Hepatic stellate cell (primary cell): ENCODE measurements at places on chromosomes 7 and 10.

- peak; percentile 82 for DNase-seq
Measured at GRCh38 chr7:101924171-101924570, 106.7 kb downstream of the CUX1 start.

GRCh38 chr7:125504848-125505247 is 575.2 kb upstream of the POT1 start:
- no peak for DNase-seq

GRCh38 chr7:140008755-140009610 is 53.8 kb downstream of the PARP12 start:
- no peak for DNase-seq

DNA sequence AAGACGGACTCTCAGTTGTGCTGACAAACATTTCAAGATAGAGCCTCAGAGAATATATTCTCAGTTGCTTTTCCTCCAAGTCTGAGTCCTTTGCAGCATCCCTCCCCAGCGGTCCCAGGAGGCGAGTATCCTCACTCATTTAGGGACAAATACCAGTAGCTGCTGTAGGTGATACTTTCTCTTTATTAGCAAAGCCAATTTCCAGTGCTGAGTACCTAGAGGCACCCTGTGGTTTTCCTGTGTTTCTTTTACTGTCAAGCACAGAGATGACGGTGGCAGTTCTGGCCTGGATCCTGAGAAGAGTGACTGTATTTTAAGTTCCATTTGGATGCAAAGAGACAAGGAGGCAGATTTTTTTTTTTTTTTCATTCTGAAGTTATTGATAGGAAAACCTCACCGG is 1058.4 kb downstream of the SORCS3 start:
- DNase-seq, result no peak

DNA sequence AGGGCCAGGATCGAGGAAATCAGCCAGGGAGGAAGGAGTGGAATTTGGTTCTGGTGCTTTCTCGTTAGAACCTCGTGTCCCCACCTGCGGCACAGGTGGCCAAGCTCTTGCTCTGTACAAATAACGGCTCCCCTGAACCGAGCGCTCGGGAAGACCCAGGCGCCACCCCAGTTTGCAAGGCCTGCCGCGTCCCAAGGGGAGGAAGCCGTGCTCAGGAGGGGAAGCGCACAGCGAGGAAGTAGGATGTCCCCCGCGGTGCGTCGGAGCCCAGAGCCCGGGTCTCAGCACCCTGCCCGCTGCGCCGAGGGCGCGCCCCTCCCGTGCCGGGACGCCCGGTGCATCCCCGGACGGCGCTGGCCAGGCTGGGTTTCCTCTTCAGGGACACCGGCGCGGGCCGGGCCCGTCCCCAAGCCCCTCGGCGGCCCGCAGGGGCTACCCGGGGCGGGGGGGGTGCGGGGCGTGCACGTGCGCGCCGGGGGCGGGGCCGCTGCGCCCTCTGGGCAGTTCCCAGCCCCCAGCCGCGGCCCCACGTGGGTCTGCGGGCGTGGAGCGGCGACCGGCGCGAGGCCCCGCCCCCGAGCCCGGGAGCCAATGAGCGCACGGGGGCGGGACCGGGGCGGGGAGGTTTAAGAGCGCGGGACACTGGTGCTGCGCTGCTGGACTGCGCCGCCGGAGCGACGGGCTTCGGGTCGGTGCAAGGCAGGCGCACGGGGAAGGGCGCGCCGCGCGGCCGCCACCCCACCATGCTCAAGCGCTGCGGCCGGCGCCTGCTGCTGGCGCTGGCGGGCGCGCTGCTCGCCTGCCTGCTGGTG is at the start of gene LFNG:
TSS of gene LFNG (plus strand) at position 656 of the 812 bp plus-strand sequence. CDS start at position 744, 88 bp downstream.
- peak; percentile 98 for DNase-seq

DNA sequence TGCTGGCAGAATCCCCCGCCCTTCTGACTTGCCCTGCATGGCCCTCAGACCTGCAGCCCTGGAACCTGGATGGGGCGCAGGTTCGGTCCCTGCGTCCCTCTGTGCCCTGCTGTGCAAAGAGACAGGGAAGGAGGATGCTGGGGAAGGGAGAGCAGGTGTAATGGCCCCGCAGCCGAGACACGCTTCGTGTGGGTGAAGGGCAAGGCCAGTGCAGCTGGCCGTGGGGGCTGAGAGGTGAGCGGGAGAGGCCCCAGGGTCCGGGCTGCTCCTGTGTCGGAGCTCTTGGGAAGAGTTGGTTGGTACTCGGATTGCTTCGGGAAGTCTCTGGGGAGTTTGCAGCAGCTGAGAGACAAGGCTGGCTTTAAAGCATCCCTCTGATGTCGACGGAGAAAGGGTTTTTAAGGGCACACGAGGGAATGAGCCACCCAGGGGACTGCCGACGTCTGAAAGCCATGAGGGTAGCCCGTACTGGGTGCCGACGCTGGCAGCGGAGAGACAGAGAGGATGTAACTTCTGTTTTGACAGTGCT is 6.5 kb downstream of the ELFN1 start:
- DNase-seq, result no peak

DNA sequence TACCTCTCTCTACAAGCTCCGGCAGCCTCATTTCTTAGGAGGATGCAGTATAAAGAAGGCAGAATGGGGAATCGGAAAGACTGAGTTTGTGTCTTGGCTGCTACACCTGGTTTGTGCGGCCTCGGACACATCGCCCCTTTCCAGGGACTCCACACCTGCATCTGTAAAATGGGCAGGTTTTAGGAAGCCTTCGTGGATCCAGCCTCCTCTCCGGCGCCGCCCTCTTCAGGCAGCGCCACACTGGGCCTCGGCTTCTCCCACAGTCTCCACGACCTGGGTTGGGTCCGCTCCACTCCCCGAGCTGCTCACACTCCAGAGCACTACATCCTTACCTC is 341 bp downstream of the GOT1 start:
- DNase-seq, result no peak

DNA sequence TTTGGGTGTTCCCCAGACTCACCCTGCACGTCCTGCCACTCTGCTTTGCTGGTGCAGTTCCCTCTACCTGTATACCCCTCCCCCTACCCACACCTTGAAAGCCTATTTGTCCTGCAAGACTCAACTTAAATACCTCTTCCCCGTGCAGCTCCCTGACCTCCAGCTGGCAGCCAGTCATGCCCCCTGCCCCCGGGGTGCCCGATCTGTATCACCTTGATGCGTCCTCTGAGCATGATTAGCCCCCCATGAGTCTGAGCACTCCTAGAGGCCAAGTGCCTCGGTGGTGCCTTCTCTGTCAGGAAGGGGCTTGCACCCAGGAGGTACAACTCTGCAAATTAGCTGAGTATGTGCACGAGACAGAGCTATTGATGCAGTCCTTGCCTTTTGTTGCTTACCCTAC is 95.1 kb downstream of the RGS10 start:
- no peak for DNase-seq

DNA sequence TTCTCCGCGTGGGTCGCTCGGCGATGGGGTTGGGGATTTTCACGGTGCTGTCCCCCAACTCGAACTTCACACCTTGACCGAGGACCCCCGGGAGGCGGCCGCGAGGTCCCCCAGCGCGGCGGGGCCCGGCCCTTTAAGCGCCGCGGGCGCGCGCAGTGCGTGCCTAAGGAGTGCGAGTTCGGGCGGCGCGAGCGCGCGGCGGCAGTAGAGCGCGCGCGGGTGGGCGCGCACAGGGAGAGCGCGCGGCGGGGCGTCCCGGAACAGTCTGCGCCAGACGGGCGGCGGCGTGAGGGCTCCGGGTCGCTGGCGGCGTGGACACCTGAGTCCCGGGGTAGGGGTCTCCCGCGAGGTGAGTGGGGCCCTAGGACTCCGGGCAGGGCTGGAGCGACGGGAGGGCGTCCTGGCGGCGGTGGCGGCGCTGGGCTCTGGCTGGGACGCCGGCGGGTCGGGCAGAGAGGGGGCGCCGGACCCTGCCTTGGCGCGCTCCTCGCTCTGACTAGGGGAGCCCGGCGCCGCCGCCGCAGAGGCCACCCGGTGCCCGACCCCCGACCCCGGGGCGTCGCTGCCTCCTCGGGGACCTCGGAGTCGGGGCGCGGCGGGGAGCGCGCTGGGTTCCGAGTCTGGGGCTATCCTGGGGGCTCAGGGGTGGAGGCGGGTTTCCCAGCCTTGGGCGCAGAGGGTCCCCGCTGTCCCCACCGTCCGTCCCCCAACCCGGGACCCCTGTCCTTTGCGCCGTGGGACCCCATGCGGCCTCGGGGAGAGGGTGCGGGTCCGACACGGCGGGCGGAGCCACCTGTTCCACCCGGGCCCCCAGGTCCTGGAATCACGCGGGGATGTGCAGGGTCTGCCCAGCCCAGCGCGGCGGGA is at the start of gene PROSER2:
TSS of gene PROSER2 (plus strand) at position 235 of the 867 bp plus-strand sequence. CDS start 28,722 bp downstream, outside the sequence.
- DNase-seq, result peak; percentile 26

- no peak for DNase-seq
Measured at GRCh38 chr7:111685349-111685748, 123.1 kb upstream of the IMMP2L start.

DNA sequence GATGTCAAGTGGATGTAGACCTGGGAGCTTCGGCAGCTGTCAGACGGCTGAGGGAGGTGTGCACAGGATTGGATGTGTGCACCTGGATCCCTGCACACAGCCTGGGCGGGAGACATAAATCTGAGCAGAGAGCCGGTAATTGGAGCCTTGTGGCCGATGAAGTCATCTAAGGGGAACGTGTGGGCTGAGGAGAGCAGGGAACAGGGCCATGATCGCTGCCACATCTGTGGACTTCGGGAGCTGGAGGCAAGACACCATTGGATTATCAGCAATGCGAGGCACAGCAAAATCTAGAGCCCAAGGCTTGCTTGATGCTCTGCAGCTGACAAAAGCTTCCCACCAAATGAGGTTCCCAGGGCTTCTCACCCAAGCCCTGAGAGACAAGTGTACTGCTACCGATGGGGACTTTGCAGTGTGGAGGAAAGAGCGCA is 147.7 kb downstream of the PTPN20 start:
- DNase-seq, result no peak

GRCh38 chr7:117993377-117994003 is 120.2 kb upstream of the CTTNBP2 start:
- peak; percentile 14 for DNase-seq

DNA sequence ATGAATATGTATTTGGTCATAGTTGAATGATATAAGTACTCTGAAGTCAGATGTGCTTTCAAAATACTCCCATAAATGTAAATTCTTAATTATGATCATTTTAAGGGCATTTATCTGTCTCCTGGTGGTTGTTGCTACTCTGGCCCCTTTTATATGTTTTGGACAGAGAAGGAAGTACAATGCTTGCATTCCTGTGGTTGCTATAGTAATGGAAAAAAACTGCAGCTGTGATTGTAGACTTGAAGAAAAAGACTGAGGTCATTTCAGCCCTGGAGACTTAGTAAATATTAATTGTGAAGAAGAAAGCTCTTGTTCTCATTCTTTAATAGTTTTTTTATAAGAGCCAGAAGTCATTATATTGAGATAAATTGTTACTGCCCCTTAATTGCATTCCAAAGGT is 70.2 kb upstream of the FERD3L start:
- DNase-seq, result peak; percentile 17

- DNase-seq, result no peak
Measured at GRCh38 chr7:2956076-2956475, 87.6 kb downstream of the CARD11 start.

DNA sequence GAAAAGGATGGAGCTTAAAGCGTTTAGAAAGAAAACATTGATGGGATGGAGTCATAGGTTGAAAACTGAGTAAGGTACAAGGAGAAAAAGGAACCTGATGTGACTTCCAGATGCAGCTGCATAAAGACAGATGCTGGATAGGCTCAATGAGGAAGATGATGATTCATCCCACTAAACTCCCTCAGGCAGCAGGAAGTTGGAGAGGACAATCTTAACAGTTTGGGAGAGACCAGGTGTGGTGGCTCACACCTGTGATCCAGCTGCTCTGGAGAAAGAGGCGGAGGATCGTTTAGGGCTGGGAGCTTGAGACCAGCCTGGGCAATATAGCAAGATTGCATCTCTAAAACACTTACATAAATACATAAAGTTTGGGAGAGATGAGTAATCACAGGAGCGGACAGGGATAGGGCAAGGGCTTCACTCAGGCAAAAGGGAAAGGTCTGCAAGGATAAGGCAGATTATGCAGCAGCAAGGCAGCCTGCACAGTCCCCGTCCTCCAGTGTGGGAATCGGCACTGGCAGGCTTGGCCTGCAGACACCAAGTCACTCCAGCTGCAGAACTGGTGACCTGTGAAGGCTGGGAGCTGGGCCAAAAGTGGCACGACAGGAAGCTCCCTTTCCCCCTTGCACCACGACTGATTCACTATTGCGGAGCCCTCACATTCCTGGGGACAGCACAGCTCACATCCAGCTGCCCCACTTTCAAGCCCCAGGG is 438.5 kb downstream of the GRID1 start:
- DNase-seq, result no peak

GRCh38 chr7:26073041-26073440 is 79.0 kb upstream of the NFE2L3 start:
- no peak for DNase-seq

DNA sequence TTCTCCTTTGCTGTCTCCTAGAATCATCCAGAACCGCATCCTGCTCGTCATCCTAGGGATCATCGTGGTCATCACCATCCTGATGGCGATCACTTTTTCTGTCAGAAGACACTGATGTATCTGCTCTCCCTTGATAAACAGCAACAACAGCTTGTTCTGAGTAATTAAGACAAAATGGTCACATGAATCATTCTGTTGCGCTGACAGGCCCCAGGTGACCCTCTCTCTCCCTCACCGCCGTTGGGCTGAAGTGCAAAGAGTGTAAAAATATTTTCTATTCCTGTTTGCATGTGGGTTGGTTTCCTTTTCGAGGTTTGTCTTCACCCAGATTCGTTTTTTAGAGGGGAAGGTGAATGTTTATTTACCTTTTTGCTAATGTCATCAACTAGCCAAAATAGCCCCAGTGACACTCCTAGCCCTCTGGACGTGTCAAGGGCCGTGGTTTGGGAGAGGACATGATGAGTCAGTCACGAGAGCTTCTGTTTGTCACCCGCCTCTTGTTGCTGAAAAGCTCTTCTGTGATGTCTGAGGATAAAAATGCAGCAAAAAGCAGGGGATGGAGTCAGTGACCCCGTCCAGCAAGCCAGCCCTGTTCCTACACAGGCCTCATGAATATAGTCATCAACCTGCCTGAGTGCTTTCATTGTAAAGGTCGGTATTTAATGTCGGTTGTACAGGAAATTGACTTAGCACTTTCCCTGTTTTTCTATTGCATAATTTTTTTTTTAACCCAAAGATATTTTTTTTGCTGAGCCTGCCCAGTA is 134.6 kb upstream of the TCF7L2 start:
- DNase-seq, result peak; percentile 76

GRCh38 chr7:48180981-48181380 is 9.7 kb downstream of the ABCA13 start:
- DNase-seq, result peak; percentile 66

DNA sequence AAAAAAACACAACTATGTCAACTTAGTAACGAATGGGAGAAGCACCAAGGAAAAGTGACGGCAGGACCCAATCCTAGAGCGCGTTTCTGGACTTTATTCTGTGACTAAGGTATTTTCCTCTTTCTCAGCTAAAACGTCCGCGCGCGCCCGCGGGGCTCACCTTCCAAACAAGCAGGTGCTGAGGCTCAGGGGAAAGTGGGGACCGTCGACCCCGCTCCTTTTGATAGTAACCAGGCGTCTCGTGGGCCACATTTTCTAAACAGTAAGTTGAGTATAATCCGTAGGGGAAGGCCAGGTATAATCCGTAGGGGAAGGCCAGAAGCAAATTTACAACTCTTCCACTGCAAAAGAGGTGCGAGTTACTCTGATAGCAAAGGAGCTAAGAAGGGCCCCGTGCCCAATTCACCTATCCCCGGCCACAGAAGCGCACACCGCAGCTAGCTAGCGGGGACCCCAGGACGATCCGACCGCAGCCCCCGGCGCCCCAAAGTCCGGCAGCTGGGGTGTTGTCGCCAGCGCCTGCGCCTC is 743 bp downstream of the MKI67 start:
- no peak for DNase-seq

GRCh38 chr10:14838582-14839304 is 637 bp downstream of the HSPA14 start:
- DNase-seq, result peak; percentile 45
